ENCODE measurements at places on chromosomes 16 and 17. TPM values are rescaled to one million over a fixed set of nuclear protein-coding genes. Genes with fewer than 3 reads are reported as not detected.

GRCh38 chr17:21233581-21234347 lies 19.4 kb downstream of the NATD1 start:
- DNase-seq = no peak

DNA sequence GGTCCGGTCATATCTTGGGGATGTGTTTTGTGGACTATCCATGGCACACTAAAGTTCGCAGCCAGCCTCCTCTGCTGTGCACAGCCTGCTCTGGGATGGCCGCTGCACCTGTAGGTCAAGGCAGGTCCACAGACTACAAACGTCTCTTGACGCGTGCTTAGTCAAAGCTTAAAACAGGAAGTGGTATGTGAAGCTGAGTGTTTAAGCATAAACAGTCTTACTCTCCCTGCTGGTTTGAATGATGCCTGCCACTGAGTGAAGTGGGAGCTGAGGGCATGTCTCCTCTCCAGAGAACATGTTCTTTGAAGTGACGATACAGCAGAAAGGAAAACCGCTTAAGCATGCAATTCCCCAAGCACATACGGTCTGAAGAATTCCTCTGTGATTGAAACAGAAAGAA lies 365.6 kb downstream of the SLC39A11 start:
- no peak for DNase-seq

The USP32 gene
- 24.0 TPM for polyA plus RNA-seq

DNA sequence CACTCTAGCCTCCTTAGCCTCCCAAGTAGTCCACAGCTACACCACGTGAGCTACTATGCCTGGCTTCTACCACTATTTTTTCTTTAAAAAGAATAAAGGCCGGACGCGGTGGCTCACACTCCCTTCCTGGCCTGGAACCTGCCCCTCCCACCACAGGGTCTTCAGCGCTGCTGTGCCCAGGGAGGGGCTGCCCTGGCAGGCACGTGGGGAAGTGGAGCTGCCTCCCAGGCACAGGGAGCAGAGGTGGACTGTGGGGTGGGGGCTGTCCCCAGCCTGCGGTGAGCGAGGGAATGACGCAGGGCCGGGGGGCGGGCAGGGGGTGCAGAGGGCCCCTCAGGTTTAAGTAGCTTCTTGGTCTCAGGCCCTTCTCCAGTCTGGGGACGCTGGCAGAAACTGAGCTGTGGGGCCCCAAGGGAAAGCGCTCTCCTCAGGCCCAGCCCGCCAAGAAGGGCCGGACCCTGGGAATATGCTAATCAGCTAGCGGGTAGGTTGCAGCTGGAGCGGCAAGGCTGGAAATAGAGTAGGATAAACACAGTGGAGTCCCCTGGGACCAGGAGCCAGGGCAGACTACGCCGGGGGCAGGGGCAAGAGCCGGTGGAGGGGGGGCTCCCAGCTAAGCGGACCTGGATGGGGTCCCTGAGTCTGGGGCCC lies 46.8 kb downstream of the TIMM22 start:
- DNase-seq = peak; percentile 43

DNA sequence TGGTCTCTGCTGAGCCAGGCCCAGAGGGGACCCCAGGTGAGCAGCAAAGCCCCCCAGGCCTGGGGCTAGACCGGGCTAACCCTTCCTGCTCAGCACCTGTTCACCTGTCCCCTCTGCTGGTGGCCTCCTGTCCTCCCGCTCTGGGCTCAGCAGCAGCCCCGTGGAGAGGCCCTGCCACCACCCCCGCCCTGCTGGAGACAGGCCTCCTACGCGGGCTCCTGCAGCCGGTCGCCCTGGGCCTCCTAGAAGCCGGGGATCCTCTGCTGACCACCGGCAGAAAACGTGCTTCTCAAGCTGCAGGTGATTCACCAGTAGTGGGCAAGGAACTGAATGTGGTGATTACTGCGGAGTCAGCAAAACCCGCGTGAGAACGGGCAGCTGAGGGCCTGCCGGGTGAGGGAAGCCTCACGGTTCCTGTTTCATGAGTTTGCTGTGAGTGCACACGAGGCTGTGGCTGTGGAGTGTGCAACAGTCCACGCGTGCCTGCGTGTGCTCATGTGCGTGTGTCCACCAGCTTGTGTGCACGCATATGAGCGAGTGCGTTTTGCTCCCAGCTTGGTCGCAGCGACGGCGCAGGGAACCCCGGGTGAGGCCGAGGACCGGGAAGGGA lies 792 bp downstream of the SECTM1 start:
- peak; percentile 72 for DNase-seq

All from large intestine (tissue), 12 donors.